ENCODE measurements at places on chromosomes 6 and 20.

DNA sequence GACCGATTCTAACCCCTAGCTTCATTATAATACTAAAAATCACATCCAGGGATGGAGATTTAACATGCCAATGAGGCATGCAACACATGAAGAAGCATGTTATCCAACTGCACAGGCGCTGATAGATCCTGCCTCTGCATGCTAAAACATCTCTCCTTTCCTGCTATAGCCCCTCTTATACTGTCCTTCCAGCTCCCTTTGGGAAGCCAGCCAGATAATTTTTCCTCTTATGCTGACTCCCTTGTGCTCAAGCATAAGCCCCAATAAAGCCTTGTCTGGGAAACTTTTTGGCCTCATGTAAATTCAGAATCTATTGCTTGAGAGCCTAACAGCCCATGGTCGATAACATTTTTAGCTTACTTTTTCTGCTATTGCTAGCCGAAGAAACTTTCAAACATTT, 404.3 kb downstream of the EPM2A start:
- no peak for DNase-seq

DNA sequence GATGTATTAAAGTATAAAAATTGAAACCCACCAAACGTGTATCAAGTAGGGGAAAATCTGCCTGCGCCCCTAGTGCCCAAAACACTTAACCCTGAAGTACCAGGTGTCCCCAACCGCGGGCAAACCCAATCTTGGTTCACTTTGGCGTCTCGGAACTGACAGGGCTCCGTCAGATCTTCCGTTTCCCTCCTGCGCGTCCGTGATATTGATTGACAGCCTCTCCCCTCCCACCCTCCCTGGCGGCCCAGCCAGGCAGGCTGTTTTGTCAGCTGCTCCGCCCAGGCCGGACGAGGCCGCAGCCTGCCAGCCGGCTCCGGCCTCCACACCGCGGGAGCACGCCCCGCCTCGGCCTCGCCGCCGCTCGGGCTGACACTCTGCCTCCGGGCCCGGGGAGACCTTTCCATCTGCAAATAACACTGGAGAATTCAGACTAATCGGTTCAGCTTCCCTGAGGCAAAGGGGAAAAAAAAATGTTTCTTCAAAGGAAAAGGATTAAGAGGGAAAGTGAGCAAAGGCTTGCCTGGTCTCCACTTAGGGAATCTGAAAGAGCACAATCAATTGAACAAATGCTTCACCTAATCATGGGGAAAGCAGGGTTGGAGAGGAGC, 234.9 kb upstream of the MCHR2 start:
- peak; percentile 62 for DNase-seq

DNA sequence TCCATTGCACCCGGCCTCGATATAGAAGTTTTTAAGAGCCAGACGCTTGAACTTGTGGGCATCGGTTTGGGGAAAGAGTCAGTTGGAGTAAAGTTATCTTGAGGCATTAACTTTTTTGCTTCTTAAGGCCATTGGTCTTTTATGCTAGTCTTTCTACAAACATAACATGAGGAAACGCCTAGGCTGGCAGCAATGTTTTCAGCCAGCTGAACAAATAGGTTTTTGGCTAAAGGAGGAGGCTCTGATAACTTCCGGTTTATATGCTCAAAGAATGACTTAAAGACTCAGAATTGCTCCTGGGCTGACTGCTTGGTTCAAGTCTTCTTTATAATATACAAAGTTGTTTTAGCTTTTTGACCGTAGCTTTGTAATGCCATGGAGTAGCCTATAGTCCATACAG, 46.2 kb downstream of the HLA-C start:
- DNase-seq = no peak

DNA sequence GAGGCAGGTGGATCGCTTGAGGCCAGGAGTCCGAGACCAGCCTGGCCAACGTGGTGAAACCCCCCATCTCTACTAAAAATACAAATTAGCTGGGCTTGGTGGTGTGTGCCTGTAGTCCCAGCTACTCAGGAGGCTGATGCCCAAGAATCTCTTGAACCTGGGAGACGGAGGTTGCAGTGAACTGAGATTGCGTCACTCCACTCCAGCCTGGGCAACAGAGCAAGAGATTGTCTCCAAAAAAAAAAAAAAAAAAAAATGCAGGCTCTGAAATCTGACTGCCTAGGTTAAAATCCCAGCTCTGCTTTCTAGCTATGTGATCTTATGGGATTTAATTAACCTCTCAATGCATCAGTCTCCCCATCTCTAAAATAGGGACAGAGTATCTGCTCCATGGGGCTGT, 3.3 kb upstream of the TMEM217 start:
- no peak for DNase-seq

DNA sequence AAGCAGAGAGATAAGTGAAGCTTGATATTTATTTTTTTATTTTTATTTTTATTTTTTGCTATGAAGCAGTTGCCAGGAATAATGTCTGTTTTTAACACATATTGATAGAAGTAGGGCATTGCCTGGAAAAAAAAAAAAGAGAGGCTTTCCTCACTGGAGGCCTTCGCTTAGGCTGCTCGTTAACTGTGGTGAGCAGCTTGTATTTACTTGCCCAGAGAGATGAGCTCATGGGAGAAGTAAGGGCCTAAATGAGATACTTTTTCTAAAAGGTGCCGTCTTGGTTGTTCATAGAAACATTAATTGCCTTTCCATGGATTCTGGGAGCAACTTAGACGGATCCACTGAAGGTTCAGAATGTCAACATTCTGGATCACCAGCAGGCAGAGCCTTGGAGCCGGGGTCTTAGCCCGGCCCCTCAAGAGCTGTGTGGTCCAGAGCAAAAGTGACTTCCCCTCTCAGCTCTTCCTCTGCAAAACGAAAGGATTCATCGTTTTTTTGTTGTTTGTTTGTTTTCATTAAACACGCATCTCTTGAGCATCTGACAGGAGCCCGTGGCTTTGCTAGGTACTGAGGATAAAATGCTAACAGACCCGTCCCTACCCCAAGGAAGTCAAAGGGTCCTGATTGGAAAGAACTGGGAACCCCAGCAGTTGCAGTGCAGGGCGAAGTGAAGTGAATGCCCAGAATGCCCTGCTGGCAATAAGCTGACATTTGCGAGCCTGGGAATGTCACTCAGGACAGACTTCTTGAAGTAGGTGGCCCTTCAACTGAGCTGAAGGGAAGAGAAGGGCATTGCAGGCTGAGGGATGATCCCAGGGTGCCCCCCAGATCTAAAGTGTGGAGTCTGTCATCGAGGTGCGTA, 138.5 kb downstream of the ZDHHC14 start:
- no peak for DNase-seq

GRCh38 chr6:156735751-156736150, 41.4 kb upstream of the ARID1B start:
- no peak for DNase-seq

- DNase-seq = no peak
Measured at GRCh38 chr20:31835554-31835953, 9.8 kb downstream of the FOXS1 start.

DNA sequence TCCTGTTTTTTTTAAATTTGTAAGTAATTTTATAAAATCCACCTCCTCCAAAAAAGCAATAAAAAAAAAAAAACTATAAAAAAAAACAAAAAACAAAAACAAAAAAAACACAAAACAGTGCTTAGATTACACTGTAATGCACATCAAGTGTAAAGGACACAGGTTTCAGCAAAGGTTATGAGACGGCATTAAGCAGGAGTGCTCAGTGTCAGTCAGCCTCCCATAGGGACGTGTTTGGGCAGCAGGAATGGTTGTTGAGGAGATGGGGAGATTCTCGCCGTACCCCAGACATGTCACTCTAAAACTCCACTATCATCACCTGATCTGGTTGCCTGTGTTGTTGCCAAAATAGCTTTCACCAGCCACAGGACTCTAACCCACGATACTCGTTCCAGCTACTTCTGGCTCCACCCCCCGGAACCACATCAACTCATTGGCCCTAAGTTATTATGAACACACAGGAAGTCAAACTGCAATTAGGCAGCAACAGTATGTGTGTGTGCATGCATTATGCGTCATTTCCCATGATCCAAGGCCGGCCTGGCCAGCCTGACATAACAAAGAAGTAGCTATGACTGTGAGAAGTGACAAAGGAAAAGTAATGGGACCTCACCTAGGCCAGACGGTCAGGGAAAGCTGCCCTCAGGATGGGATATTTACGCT, 28.7 kb downstream of the ECT2L start:
- no peak for DNase-seq

DNA sequence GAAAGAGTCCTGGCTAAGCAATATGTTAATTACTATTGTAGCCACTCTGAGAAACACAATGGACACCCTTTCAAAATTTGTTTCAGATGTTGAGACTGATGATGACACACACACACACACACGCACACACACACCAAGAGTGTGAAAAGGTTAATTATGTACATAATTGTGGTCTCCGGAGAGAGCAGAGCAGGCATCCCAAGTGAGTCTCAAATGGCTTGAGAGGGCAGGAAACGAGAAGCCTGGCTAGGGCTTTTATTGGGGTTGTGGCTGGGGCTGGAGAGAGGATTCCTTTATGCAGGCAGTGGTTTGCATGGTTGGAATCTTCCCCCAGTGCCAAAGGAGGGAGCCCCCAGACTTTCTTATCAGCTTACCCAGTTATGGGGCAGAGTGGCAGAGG, 38.2 kb upstream of the NKX2-4 start:
- no peak for DNase-seq

DNA sequence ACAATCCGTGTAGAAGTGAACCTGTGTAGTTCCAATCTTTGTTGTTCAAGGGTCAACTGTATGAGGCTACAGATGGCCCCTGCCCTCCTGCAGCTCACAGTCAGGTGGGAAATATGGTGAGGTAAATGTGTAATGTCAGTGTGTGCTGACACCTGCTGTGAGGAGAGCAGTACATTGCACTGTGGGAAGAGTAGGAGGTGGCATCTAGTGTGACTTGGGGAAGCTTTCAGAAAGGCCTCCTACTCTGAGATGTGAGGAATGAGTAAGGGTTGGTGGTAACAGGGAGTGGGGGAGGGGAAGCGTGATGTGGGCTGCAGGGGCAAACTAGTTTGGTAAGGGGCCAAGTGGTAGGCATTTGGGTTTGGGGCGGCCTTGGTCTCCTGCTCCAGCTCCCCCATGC, 188.8 kb downstream of the FARS2 start:
- DNase-seq = no peak

DNA sequence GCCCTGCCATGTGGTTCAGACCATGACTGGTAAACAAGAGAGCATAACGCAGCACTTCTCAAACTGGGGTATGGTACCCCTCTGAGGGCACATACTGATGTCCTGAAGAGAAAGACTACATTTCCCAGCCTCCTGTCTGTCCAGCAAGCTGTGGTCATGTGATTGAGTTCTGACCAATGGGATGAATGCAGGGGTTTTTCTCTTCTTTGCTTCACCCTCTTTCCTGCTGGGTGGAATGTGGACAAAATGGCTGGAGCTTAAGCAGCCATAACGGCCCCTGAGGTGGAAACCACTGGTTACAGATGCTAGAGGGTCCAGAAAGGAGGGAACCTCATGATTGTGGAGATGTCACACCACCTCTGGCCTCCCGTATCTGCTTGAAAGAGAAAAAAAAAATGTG, 19.4 kb upstream of the KCNB1 start:
- DNase-seq = no peak

- no peak for DNase-seq
Measured at GRCh38 chr20:6184086-6184485, 61.3 kb upstream of the FERMT1 start.

- no peak for DNase-seq
Measured at GRCh38 chr6:14412026-14412425, 294.5 kb downstream of the CD83 start.

DNA sequence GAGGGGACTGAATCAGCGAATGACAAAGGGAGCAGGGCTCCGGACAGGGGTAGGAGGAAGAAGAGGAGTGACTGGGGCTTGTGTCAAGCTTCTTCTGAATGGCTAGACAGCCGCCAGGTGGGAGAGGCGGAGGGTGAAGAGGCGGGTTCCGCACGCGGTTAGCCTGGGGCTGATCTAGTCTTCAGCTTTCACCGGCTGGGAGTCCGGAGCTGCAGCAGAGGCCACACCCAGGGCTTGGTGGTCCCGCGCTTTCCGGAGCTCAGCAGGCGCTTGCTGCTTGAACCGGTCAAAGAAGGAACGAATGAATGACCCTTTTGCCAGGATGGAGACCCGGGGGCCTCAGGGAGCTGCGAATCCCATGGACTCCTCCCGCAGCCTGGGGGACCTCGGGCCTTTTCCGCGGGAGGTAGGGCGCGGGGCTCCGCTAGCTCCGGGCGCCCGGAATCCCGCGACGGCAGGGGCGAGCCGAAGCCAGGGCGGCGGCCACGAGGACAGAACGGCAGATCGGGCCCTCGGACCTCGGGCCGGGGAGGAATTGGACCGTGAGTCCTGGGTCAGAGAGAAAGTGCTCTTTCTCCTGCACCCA, at the start of gene C6orf141:
Gene C6orf141, plus strand, starts transcription at position 177 of the 586 bp plus-strand sequence. Its CDS starts 125 bp downstream, at position 302.
- DNase-seq = peak; percentile 82
